NCI-H1417 (cell line): ENCODE measurements at places on chromosomes 2 and 18.

DNA sequence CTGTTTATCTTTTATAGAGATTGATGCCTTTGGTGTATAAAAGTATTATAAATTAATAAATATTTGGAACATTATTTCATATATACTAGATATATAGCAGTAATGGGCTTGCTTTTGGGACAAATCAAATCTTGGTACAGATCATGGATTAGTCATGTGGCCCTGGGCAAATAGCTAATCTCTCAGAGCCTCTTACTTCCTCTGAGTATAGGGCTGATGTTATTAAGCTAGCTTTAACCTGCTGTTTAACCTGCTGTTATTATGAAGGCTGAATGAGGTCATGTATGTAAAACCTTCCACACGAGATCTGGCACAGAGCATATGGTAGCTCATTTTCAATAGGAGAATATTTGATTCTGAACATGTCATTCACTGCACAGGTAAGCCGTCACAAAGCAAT, 5.7 kb downstream of the ITGB6 start:
- DNase-seq, result no peak

GRCh38 chr2:134500211-134500935, 218.4 kb downstream of the TMEM163 start:
- no peak for DNase-seq

DNA sequence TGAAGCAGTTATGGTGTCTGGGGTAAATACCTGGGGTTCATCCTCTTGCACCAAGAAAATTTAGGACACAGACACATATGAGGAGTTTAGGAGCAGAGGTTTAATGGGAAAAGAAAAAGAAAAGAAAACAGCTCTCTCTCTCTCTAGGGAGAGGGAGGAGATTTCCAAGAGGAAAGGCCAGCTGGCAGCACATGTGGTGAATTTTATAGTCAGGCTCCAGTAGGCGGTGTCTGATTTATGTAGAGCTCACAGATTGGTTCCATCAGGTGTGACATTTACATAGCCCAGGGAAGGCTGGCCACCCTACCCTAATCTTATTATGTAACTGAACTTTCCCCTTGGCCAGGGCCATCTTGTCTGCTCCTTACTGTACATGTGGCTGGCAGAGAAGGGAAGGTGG, 297.5 kb upstream of the RGPD4 start:
- peak; percentile 7 for DNase-seq

DNA sequence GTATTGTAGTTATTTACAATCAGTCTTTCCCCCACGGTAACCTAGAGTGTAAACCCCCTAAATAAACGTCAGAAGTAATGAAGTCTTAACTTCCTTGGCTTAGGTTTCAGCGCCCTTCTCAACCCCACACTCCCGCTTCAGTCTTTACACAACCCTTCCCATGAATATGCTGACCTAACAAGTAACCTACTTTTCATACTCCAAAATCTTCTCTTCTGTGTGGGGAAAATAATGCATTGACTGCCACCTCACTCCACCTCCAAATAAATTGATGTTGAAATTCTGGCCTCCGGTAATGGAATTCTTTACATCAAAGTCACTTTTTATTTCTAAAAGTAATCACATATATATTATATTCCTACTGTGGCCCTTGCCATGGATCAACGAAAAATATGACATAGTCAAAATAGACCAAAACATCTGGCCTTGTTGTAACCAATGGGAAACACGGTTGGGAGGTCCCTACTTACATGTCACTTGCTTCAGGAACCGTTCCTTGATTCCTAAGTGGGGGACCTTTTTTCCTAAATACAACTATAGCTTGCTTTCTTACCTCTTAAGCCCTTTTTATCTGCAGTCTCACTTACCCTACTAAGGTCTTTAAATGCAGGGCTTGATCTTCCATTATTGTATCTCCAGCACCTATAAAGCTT, 961 bp downstream of the GEN1 start:
- DNase-seq, result no peak

DNA sequence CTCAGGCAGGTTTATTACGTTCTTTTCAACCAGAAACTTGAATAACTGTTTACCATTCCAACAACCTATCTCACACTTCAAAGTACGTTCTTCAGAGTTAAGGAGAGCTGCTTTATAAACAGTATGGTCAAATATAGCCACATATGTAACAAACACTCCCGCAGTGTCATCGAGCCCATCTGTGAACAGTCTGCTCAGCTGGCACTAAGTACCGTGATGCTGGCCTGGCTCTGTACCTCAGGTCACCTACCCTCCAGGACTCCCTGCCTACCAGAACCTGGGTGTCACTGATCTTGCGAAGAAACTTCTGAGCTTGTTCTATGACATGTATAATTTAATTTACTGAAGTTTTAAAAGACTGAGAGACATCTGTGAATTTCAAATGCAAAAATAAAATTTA, 71.4 kb downstream of the SEPTIN10 start:
- DNase-seq, result no peak

GRCh38 chr18:57836557-57836956, 33.4 kb upstream of the ATP8B1 start:
- DNase-seq, result no peak

DNA sequence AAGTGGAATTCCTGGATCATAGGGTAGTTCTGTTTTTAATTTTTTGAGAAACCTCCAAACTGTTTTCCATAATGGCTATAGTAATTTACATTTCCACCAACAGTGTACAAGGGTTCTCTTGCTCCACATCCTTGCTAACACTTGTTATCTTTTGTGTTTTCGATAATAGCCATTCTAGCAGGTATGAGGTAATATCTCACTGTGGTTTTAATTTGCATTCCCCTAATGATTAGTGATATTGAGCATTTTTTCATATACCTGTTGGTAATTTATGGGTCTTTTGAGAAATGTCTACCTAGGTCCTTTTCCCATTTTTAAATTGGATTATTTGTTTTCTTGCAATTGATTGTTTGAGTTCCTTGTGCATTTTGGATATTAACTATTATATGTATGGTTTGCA, 39.6 kb downstream of the DIS3L2 start:
- DNase-seq, result no peak

DNA sequence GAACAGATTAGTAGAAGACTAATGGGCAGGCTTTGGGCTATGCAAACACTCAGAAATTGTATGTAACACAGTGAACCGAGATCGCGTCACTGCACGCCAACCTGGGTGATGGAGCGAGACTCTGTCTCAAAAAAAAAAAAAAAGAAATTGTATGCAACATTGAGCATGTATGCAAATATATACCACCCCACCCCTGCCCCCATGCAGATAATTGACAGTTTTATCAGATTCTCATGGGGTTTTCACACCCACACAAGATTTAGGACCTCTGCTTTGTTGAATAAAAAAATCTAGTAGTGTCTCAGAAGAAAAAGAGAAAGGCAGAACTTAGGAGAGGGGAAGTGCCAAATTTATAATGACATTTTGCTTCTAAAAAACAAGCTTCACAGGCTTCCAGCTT, 131.6 kb upstream of the FN1 start:
- no peak for DNase-seq

DNA sequence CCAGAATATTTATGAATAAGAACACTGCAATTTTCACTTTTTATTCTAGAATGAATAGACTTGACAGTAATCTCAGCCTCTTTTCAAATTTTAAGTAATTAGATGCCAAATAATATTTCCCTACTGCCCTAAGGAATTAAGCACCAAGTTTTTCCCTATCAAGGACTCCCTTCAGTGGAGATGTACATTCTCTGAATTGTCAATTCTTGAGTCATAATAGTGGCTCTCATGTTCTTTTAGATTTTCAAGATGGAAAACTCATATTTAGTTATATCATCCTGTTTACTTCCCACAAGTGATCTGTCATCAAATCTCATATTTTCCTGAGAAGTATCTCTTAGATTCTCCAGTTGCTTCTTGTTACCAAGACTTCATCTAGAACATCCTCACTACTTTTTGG, 1248.9 kb upstream of the CHAC2 start:
- no peak for DNase-seq

- no peak for DNase-seq
Measured at GRCh38 chr2:51717312-51717711, 685.4 kb upstream of the NRXN1 start.

DNA sequence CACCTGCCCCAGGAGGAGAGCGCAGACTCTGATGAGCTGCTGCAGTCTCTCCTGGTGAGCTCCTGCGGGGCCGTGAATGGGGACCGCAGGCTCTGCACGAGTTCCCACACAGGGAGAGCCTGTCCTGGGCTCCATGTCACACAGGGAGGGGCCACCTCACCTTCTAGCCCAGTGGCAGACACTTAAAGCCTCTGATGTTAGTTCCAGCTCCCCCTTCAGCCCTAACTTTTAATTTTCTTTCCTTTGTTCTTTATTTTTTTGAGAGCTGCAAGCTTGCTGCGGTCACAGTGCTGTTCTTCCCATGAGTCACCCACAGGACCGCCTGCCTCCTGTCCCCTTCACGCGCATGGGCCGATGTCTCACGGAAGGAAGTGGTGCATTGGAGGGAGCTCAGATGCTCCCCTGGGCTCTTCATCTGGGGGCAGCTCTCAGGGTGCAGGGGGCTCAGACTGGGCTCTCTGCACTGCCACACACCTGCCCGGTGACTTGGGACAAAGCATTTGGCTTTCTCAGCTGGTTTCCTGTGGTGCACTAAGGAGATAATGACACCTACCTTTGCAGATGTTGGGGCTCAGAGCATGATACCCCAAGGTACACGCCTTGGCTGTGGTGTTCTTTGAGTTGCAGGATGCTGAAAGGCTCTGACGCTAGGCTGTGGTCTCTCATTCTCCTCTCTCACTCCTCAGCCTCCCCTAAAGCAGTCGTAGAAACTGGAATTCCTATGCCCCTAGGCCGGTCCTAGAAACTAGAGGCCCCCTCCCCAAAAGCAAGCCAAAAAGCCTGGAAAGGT, 37.2 kb upstream of the PXDN start:
- DNase-seq, result no peak
